ENCODE measurements at places on chromosomes 7 and 10.

DNA sequence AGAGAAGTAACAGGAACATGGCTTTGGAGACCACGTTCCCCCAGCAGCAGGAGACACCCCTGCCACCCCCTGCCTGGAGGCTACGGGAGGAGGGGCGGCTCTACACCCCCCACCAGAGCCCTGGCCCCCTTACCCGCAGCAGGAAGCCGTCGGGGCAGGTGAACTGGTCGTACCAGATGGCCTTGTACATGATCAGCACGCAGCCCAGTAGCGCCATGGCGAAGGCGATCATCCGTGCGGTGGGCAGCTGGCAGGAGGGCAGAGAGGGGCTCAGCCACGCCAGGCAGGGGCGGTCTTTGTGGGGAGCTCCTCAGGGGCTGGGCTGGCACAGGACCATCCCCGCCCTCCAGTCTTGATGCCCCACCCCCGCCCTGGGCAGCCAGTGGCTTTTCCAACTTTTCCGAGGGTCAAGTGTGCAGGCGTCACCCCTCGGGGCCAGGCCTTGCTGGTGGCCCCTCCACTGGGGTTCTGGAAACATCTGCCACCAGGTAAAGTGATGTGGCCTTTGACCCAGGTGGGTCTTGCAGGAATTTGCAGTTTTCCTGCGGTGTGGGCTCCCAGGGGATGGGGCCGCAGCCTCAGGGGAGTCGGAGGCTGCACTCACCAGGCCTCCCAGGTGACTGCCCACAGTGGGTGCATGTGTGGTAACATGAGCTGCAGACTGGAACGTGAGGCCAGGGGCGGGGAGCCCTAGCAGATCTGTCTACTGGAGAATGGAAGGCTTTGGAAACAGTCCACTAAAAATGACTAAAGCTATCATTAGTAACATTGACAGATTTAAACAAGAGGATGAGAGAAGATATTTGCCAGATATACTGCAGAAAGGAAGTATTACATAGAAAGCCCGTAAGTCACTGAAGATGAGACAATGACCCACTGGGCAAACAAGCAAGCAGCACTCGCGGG, 9.7 kb downstream of the CALY start:
- no peak for DNase-seq

DNA sequence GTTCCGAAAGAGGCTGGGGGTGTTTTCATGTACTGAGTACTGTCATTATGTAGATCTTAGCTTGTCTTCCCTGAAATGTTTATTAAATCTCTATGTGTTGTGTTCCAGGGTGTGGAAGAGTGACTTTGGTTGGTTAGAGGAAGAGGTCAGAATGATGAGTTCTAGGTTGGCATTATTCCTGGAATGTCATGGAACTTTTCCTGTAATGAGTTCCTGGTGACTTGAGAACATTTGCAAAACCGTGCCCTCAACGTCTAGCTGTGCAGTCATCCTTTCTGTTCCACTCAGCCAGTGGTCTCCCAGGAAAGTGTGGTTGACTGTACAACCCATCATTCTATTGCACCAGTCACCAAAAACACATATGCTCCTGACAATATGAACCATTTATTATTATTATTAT, 129.6 kb downstream of the BICC1 start:
- no peak for DNase-seq

DNA sequence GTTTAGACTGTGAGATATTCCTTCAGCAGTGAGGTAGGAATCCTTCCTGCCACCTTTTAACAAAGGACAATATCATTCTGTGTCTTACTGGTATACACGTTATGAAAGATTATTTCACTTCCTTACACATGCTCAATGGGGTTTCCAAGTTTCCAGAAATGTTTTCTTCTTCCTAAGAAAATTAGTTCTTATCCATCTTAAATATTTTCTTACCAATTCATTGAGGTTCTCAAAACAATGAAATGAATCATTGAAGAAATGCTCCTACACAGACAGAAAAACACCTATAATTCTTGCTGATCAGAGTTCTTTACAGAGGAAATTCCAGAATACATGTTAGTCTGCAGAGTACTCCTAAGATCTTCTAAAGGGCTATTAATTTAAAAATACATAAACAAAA, 51.4 kb upstream of the SEC61G start:
- no peak for DNase-seq

DNA sequence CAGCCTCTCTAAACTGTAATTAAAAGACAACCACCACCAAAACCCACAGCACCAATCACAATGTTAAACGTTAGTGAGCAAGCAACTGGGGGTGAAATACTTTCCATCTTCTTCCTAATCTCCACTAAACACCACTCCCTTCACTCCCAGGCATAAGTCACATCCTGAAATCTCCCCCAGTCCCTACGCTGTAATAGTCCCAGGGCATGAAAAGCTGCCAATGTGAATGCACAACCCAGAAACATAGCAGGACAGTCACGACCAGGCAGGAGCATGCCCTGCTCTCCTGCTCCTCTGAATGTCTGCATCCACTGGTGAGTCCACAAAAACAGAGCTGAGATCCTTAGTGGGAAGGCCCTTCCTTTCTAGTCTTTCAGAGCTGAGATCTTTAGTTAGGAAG, 288.9 kb downstream of the PARD3 start:
- no peak for DNase-seq

- DNase-seq = no peak
Measured at GRCh38 chr7:117686311-117686935, 186.8 kb downstream of the CTTNBP2 start.

DNA sequence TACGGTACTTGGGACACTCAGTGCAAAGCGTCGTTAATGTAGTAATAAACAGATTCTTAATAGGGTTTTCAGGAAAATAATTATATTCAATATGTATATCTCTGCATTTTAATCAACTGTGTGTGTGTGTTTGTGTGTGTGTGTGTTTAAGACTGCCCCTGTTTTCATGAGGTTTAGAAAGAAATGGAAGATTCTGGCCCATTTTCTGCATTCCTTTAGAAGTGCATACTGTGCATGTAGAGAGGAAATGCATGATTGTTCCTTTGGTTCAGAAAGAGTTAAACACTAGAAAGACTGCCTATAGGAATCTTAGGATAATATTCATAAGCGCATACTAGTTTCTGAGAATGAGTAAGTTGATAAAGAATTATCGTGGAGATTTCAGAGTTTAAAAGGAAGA, 975 bp downstream of the CNTNAP2 start:
- DNase-seq = no peak

DNA sequence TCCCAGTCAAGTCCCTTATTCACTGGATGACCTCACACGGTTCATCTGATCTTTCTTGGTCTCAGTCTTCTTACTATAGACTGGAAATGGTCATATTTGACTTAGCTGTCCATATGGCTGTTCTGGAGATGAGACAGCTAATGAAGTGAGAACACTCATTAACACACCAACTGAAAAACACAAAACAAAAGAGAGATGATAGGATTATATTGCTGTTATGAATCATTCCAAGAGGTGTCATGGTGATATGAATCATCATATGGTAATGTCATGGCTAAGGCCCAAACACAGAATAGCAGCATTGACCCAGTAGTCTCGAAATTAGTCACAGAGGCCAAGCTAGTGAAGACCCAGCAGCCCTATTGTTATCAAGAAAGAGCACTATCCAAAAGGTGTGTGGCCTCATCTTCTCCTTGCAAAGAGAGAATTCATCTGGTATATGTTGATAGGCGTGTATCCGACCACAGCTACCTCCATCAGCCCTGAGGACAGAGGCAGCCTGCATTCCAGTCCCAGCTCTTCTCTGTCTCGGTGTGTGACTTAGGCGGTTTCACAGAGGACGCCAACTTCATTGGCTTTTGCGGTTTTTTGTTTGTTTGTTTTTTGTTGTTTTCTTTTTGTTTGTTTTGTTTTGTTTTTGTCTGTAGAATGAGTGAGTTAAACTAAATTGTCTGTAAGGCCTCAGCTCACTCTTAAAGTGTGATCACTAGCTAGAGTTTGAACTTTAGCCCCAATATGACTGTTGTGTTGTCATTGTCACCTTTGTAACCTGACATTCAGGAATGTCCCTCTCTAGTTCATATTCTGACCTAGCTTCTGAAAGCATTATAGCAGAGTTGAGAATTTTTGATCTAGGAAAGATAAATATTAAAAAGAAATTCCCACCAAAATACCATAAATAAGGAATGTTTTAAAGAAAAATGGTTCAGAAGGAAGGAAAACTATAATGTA, 97.4 kb upstream of the PDCD4 start:
- peak; percentile 45 for DNase-seq

DNA sequence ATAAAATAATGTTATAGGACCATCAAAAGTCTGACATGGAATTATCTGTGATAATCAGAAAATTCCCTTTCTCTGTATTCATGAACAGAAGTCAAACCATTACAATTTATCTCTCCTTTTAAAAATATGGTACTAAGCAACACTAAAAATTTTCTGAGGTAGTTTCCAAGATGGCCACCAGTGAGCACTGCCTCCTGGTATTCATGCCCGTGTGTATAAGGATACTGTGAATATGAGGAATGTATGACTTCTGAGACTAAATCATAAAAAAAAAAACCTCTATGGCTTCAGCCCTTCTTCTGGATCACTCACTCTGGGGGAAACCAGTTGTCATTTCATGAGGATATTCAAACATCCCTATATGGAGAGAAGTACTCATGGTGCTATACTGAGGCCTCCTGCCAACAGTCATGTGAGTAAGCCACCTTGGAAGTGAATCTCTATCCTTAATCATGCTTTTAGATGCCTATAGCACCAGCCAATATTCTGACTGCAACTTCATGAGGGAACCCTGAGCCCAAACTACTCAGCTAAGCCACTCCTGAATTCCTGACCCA, 41.1 kb downstream of the SIRT1 start:
- DNase-seq = no peak

GRCh38 chr10:101388676-101389276, 34.8 kb downstream of the BTRC start:
- no peak for DNase-seq

DNA sequence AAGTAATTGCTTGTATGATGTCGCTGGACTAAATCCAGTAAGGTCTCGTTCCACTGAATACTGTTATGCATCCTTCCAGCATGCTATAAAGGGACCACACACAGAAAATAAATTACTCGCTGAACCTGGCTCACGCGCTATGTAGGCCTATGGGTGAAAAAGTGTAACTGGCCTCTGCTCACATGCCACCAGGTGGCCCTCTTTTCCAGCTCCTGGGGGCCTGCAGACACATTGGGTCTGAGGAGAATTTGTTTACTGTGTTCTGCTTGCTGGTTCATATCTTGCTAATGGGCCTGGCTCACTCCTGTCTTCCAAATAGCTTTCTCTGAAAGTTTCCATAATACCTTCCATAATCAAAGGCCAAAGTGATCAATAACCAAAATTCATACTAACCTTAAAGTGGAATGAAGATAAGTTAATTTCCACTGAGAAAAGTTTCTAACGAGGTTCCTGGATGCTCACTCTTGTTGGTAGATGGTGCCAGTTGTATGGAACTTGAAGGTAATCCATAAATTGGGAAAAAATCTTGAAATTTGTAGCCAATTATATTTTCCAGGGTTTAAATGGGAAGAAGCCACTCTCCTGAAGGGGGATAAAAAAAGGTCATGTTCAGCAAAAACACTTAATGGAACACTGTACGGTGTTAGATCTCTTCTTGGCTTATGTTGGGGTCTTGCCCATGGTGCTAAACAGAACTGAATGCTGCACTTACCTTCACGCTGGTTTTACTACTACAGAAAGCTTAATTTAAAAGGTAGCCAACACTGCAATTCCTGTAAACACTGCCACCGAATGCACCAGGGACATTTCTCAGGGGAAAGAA, 27.0 kb upstream of the ZPBP start:
- DNase-seq = peak; percentile 30

DNA sequence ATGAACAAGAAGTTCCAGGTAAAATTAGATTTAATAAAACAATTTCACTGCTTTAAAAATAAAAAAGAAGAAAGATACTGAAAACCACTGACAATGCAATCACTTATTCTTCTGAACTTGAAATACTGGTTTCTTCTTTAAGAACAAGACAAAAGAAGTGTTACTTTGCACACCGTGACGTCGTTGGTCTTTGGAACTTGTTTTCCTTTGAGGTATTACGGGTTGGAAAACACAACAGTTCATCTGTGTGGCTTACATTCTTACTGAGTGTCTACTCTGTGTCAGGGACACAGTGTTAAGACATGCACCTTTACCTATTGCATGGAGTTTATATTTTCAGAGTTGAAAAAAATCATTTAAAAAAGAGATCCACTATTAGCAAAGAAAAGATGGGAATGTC, 41.3 kb upstream of the UCN3 start:
- DNase-seq = no peak

DNA sequence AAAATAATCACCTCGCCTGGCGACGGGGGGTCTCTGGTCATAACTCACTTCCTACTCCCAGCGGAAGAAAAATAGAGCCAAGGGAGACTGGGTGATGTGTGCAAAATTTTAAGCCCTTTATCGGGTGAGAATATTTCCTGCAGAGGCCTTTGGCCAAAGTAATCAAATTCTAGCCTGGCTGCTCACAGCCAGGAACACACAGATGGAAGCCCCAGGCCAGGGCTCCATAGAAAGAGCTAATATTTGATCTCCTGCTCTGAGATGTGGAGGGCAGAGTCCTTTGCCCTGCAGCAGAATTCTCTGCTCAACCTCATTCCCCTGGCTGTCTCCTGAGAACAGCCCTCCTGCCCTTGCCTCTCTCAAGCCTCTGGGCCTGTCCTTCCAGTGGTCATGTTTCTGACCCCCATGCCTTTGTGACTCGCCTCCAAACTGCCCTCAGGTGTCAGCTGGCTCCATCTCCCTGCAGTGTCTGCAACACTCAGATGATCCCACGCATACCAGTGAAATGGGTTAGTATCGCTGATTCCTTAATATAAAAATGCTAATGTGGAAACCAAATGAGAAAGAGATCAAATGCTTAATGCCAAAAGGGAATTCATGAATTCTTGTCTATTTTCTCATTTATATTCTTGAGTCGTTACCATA, 34.5 kb downstream of the FRMD4A start:
- DNase-seq = no peak

DNA sequence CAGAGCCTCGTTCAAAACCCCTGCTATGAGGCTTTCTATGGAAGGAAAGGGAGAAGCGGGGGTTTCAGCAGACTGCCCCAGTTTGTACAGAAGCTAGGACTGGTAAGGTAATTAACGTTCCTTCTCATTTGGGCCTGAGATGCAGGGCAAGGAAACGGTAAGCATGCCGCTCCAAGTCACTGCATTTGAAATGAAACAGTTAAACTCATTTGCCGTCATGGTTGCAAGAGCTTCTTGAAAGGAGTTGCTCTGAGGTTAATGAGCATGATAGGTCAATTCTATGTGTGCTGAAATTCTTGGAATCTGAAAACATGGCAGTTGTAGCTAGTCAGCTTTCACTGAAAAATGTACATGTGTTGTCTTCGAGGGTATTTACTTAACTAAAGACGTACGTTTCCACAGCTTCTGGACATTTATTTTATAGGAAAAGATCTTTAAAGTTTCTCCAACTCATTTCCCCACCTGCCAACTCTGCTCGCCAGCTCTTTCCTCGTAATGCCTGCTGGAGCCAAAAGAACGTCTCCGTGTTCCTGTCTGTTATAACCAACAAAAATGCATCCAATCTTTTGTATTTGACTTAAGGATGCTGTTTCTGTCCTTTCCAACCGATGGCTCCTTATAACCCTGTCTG, 73.3 kb downstream of the ADAM12 start:
- no peak for DNase-seq

DNA sequence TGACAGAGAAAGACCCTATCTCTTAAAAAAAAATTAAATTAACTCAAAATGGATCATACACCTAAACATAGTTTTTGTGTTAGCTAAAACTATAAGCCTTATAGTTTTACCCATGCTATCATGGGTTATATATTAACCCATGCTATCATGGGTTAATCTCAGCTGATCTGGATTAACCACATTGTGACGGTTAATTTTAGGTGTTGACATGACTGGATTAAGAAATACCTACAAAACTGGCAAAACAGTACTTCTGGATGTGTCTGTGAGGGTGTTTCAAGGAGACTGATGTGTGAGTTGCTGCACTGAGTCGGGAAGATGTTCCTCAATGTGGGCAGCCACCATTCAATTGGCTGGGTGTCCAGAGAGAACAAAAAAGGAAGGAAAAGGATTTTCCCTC, 44.3 kb upstream of the FXYD4 start:
- DNase-seq = no peak

Measured in stimulated activated CD4-positive, alpha-beta T cell treated with anti-CD3 and anti-CD28 coated beads, Interleukin-2, amount 100 ng/mL, for 24 hours (primary cell).